ENCODE measurements at places on chromosomes 7 and 10. TPM values are rescaled to one million over a fixed set of nuclear protein-coding genes. Genes with fewer than 3 reads are reported as not detected.

DNA sequence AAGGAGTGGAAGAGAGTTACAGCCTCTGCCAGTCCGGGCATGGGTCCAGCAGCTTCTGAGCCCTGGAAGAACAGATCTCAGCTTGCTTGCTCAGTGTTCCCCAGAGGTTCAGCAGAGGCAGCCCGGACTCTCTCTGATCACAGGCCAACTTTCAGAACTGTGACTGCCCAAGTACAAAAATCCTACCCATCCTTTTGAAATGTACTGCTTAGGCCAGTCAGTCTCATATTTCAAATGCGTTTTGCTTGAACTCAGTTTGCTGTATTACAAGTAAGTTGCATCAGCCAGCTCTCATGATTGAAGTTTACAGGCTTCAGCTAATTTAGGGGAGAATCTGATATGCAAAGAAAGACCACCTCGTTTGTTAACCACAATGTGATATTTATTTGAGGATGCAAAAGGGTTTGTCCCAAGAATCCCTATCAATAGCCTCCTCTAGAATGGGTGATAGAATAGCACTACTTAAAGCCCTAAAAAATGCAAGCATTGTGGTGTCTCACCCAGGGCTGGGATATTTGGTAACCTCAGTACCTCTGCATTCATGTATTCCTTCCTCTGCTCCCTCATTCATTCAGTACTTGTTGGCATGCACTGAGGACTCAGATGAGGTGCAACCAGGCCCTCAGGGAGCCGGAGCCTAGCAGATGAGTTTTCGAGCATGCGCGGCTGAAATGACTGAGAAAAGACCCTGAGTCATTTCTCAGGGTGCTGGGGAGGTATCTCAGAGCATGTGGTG, 7.0 kb downstream of the AIMP2 start:
- no peak for DNase-seq

GRCh38 chr7:152853236-152853635, 93.7 kb downstream of the ACTR3B start:
- DNase-seq = no peak

GRCh38 chr7:67380326-67380725, 383.7 kb downstream of the TYW1 start:
- DNase-seq = no peak

DNA sequence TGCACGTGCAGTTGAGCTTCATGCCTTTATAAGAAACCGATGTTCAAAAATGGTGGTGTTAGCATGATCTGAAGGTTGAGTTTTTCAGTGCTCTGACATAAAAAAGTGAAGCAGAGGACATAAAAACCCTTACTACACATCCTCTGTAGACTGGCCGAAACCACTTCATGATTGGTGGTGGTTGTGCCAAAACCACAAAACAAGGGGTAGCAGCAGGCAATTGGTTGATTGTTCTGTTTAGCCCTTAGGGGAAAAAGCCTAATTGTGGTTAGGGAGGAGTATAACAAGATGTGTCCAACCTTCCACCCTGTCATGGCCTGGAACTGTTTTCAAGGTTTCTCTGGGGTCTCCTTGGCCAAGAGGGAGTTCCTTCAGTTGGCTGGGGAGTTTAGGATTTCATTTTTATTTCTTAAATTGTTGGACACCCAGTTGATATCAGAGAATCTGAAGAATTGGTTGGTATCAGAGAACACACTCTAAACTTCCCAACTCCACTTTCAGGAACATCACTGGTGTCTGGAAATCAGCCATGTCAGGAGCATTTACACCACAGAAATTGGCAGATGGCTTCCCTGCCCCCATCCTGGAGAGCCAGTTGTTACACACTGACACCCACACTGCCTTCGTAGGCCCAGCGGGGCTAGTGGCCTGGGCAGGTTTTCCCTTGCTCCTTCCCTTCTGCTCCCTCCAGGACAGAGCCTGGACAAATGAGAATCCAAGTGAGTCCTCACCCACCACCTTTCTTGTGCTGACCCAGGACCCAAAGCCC, 18.8 kb downstream of the MRPS24 start:
- DNase-seq = no peak

GRCh38 chr10:118838364-118838763, 83.6 kb upstream of the CACUL1 start:
- DNase-seq = no peak

DNA sequence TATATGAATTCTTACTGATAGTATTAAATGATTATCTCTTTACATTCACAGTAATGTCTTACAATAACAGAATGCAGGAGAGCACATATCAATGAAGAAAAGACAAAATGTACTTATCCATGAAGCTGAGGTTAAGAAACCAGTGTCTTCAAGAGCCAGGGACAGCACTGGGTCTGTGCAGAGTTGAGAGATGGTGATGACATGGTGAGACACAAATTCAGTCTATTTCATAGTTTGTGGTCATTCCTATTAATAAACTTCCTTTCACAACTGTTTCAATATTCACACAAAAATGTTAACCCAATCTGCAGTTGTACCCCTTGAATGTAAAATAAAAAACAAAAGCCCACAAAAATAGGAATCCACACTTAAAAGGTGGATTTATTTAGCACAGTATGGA, 5.3 kb upstream of the MAGI2 start:
- DNase-seq = no peak

- no peak for DNase-seq
Observed at GRCh38 chr10:114575417-114576131, 82.5 kb downstream of the ABLIM1 start.

- no peak for DNase-seq
Observed at GRCh38 chr7:102991540-102992214, 78.9 kb downstream of the LRRC17 start.

- DNase-seq = no peak
Observed at GRCh38 chr10:130542761-130543160, 406.6 kb downstream of the GLRX3 start.

GRCh38 chr10:74837743-74838142, 11.3 kb downstream of the KAT6B start:
- DNase-seq = no peak

- DNase-seq = no peak
Observed at GRCh38 chr7:88586219-88586618, 173.3 kb upstream of the ZNF804B start.

GRCh38 chr10:69464801-69465401, 13.6 kb downstream of the TSPAN15 start:
- no peak for DNase-seq

- DNase-seq = no peak
Observed at GRCh38 chr10:132679217-132679595, 106.7 kb downstream of the NKX6-2 start.

DNA sequence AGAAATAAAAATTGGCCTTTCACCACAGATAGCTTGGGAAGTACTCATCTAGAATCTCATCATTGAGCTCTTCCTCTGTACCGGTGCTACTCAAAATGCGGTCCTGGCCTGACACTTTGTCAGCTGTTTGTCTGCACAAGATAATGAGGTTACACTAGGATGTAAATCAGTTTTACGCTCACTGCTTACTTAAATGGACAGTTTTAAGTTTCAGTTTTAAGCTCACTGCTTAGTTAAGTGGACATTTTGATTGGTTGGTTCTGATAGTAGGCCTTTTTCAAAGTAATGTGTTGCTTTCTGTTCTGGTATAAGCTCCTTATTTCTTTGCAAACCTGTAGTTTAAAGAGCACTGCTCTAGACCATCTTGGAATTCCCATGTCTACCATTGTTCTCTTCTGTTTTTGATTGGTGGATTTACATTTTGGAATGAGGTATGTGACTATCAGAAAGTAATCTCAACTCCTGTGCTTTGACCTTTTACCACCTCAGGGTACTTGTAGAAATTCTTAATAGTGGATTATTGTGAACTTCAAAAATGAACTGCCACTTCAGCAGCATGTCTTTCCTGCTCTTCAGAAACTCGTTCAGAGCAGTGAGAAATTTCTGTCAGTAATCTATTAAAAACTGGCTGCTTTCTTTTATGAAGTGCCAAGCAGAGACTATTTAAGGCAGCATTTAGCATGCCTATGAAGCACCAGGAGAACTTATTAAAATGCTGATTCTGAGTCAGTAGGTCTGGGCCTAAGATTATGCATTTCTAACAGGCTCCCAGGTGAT, 55.0 kb downstream of the C1GALT1 start:
- peak; percentile 5 for DNase-seq

DNA sequence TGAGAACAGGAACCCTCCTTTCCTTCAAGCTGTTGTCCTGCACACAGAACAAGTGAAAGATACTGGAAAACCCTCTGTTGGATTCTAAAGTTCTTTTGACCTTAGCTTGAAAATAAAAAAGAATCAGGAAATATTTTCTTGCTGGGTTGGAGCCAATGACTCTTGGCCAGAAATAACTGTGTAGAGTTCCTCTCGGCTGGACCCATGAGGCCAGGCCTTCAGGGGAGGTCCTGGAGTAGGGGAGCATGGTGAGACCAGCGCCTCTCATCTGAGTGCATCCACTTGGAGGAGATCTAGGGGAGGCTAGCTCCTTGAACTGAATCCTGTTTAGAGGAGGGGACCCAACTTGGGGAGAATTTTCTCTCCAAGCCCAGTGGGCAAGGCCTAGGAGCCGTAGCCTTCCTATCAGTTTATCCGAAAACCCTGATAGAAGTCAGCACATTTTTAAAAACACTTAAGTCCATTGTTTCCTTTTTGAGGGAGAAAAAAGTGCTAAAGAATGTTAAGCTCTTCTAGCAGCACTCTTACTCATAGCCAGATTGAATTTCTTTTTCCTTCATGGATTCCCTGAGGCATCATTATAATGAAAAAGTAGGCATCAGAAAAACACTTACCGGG, 635.7 kb upstream of the ANKRD30A start:
- DNase-seq = peak; percentile 26

DNA sequence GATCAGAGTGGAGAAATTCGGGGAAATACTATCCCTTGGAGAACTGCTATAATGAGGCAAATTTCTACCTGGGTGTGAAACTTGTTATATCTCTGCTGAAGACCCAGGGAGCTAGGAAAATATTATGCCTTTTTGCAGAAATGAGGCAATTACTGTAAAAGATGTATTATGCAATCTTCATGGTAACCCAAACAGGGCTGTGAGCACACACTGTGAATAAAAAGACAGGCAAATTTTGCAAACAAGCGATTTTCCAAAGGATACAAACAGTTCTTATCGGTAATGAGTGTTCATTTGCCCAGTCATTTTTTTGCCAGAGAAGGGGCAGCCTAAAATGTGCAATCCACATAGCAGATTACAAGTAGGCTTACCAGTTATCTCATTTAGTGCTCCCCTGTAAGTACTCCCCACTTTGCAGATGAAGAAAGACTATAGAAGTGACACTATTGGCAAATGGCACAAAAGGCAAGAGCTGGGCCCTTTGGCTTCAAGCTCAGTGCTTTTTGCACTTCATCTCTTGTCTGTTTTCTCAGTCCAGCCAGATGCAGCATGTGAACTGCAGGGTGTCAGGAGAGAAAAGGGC, 205.8 kb downstream of the HECW1 start:
- DNase-seq = no peak

DNA sequence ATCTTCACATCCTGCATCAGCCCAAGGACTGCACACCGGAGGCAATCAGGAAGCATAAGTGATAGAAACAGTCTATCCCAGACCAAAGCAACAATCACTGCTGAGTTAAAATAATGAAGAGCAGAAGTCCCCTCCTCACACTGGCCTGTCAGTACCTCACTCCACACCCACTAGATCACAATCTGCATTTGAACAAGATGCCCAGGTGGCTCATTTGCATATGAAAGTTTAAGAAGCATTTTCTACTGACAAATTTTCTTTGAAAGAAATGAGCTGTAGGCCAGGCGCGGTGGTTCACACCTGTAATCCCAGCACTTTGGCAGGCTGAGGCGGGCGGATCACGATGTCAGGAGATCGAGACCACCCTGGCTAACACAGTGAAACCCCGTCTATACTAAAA, 77.4 kb downstream of the CUL2 start:
- DNase-seq = no peak

DNA sequence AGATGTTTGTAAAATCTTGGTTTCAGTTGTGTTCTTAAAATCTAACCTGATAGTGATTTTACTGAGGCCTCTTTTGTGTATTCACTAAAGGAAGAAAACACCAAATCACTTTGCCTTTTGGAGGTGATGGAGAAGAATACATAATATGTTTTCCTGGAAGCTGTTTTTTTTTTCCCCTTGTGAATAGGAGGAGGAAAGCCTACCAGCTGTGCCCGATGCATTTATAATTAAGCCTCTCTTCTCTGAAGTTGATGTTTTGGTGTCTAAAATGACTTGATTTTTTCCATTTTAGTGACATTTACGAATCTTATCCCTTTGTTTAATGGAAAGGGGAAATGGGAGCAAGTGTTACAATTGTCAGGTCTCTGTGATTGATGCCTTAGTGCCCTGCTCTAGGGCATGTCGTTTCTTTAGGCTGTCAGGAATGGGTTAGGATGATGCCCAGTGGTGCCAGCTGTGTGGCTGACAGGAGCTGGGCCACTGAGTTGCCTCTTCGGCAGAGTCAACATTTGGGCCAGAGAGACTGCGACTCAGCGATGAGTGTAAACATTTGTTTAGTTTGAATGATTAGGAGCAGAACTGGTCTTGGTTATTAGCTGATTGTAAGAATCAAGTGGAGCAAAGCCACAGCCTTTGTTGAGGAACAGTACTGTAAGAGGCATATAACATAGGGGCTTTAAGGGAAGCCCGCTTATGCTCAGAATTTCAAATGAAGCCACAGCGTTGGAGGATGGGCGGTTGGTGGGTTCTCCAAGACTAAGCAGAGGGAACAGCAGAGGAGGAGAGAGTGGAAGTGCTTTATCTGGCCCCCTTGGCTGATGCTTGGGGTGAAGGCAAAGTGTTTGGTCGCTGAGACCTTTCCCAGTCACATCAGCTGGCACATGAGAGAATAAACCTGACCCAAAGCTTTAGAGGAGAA, 81.6 kb downstream of the CDK14 start:
- no peak for DNase-seq

DNA sequence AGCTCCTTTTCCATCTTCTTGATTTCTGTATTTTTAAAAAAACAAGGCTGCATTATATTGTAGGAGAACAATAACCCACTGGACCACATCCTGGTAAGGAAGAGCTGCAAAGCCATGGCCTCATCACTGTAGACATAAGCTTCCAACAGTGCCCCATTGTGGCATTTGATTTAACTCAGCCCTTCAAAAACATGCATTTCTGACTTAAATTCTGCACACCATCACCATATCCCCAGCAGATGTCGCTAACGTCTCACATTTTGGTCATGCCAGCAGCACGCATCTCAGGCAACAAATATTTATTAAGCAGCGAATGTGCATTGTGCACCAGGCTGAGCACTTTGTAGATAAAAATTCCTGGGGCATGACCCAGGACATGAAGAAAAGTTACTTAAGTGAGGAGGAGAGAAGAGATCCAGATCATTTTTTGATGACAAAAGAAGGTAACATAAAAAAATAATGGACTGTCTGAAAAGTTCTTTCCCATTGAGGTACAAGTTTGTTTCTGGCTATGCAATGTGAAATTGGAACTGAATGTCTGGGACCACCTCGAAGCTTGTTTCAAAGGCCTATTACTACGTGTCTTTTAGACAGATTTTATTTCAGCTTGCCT, 164.6 kb upstream of the CDCA7L start:
- DNase-seq = peak; percentile 75

- DNase-seq = peak; percentile 32
Observed at GRCh38 chr10:105837951-105838350, 1196.9 kb downstream of the SORCS3 start.

The DENND2A gene
- polyA plus RNA-seq = 37.4 TPM

The SEMA3A gene
- polyA plus RNA-seq = 15.0 TPM

The CALML3 gene
- polyA plus RNA-seq = not detected

The RPP38 gene
- 30.3 TPM for polyA plus RNA-seq

The OR6V1 gene
- not detected for polyA plus RNA-seq

The TRIM50 gene
- 0.21 TPM for polyA plus RNA-seq

The LRRC61 gene
- polyA plus RNA-seq = 19.8 TPM

The WNT8B gene
- polyA plus RNA-seq = 1.1 TPM

The ADCY1 gene
- 2.8 TPM for polyA plus RNA-seq
